Activated CD4-positive, alpha-beta memory T cell treated with anti-CD3 and anti-CD28 coated beads for 36 hours (primary cell): ENCODE measurements at places on chromosomes 12 and 14.

- DNase-seq: peak; percentile 13
Measured at GRCh38 chr14:22226381-22226780, 362.6 kb downstream of the DAD1 start.

DNA sequence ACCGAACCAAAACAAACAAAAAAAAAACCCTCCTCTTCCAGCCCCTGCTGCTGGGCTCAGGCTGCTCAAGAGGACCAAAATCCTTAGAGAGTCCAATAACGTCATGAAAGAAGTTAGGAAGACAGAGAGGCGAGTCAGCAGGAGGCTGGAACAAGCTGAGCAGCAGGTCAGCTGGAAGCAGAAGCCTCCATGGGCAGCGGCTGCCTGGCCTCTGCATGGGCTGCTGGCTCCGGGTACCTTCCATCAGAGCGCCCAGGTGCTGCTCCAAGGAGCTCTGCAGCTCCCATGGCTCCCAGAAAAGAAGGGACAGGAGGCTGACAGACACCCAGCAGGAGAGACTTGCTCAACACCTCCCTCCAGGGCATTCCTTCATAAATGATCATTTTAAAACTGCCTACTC is 3.2 kb upstream of the KRT2 start:
- DNase-seq: no peak

DNA sequence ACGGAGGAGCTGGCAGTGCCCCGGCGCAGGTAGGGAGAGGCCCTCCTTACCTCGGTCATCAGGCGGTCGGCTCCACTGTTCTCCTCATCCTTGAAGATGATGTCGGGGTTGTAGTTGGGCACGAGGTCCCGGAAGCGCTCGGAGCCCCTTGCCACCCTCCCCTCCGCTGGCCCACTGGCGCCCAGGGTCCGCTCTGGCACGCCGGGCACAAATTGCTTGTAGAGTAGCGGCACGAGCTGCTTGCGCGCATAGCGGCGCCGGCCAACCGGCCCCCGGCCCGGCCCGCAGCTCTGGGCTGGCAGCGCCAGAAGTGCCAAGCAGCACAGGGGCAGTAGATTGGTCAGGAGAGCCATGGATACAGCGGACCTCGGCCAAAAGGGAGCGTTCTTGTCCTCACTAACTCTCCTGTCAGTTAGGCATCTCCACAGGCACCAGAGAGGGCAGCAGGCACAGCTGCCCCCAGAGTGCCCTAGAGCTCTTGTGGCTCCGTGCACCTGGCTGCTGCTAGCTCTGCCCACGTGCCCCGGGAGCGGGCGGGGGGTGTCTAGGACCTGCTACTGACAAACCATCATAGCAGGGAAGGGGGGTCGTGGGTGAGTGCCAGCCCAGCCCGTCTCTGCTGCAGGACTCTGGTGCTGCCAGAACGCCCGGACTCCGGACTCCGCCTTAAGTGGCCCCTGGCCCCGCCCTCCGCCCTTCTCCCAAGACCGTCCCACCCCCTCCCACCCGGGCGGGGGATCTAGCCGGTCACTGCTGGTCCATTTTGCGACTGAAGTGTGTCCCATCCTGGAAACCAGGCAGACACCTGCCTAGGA is at the start of gene DHH:
Gene DHH (minus strand): TSS at position 642 of the 815 bp plus-strand sequence. CDS start 289 bp downstream, at position 353.
- DNase-seq: no peak

- no peak for DNase-seq
Measured at GRCh38 chr14:104119119-104119487, 19.3 kb upstream of the KIF26A start.

GRCh38 chr14:99578541-99579101 is 25.4 kb downstream of the CCDC85C start:
- no peak for DNase-seq
